ENCODE measurements at places on chromosomes 2 and 18.
A peak's percentile ranks its signal among the peaks of the same experiment; 100 is the strongest.

- DNase-seq: peak; percentile 33
Measured at GRCh38 chr2:46967990-46968647, 52.5 kb upstream of the MCFD2 start.

DNA sequence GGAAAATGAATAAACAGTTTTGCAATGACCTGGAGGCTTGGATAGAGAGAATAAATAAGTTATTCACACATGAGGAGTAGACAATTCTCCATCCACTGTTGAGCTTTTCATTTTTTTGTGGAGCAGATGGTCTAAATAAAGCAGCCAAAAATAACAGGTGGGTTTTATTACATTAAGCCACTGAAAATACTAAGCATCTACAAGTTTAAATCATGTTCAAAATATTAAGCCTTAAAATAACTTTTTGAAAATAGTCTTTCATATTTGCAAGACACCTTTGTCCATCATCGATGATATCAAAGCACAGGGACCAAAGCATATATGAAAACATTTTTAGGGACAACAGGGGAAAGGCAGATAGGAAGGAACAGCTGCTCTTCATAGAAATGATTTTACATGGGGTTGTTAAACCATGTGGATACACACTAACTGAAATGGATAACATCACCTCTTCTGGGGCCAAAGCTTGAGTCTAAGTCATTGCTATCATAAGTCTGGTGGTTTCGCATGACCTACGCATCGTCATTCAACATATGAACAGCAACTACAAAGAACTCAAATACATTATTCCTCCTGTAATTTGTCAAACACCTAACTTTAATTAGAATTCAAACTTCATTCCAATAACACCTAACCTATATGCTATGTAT is 197.6 kb upstream of the CHST9 start:
- no peak for DNase-seq

DNA sequence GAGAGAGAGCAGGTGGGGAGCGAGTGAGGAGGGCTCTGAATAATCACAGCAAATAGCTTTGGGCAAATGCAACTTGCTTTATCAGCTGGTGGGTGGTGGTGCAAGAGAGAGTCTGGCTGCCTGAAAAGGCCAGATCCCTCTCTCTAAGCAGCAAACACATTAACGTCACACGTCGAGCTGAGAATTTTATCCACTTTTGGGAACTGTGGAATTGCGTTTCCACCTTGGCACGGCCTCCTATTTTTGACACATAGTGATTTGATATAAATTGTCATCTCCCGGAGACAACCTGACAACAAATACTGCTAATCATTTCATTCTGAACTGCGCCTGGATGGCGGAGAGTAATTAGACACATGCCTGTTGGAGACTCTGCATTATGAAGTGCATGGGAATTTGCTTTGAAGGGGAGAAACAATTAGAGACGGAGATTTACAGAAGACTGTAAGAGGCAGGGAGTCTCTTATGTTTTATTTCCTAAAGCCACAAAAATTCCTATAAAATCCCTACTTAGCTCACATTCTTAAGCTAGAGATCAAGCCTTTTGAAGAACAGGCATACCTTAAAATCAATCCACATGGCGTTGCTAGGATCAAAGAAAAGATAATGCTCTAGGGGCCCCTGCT is 634.1 kb downstream of the TDRD15 start:
- no peak for DNase-seq

DNA sequence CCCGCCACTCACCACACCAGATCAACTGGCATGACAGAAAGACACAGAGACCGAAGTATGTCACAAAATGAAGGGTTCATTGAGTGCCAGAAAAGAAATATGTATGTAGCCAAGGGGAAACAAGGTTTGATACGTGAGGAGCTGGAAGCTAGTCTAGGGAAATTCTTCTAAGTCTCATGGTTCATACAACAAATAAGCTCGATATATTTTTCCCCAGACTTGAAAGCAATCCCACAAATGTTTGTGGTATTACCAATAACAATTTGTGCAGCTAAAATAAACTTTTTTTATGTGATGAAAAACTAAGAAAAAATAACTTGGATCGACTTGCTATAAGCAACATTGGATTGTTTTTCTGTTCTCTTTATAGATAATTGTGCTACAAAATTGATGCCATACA is 777.0 kb downstream of the TSN start:
- DNase-seq: no peak

GRCh38 chr2:201913201-201913600 is 106.9 kb downstream of the CDK15 start:
- no peak for DNase-seq

DNA sequence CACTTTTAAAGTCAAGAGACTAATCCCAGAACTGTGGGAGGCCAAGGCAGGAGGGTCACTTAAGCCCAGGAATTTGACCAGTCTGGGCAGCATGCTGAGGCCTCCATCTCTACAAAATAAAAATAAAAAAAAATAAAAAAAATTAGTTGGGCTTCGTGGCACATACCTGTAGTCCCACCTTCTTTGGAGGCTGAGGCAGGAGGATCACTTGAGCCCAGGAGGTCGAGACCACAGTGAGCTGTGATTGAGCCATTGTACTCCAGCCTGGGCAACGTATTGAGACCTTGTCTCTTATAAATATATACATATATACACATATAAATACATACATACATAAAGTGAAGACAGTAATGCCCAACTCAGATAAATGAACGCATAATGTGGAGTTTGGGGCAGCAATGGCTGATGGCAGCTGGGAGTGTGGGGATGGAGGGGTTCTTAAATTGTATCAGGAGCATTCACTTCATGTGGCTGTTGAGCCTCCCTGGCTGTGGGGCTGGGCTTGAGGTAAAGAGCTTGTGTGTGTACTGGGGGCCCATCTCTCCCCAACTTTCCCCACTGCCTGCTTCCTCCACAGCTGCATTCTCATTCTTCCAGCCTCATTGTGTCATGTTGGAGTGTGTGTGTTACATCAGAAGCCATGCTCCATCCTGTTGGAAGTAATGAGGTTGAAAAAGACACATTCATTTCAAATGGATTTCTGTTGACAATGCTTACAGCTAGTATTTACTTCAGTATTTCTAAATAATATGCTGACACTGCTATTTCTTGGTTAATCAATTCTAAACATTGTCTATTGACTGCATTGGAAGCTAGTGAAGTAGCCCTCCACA is 96.5 kb upstream of the HS6ST1 start:
- no peak for DNase-seq

- DNase-seq: no peak
Measured at GRCh38 chr2:215419769-215420470, 15.9 kb downstream of the FN1 start.

GRCh38 chr18:70338890-70339289 is 50.0 kb downstream of the SOCS6 start:
- no peak for DNase-seq

DNA sequence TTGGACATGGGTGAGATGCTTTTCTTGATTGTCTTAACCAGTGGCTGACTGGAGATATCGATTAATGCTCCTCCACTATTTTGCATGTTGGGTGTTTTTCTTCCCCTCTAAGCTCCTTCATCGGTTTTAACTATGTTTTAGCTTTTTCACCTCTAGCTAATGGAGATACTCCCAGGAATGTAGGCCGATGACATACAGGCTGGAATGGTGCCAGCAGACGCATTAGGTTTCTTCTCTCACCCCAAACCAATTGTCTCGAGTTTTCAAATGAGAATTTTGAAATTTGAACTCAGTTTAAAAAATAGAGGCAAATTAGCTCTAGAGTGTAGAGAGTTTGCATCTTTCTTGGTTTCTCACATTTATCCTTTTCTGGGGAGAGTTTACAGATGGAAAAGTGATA is 247.6 kb downstream of the RPRM start:
- no peak for DNase-seq

GRCh38 chr2:209322041-209322440 is 101.8 kb upstream of the MAP2 start:
- DNase-seq: no peak

Data from inflammatory macrophage (primary cell).